ENCODE measurements at places on chromosomes 3 and 15.
A peak's percentile ranks its signal among the peaks of the same experiment; 100 is the strongest.

GRCh38 chr3:49841806-49842205 is 14.6 kb downstream of the TRAIP start:
- DNase-seq, result no peak

DNA sequence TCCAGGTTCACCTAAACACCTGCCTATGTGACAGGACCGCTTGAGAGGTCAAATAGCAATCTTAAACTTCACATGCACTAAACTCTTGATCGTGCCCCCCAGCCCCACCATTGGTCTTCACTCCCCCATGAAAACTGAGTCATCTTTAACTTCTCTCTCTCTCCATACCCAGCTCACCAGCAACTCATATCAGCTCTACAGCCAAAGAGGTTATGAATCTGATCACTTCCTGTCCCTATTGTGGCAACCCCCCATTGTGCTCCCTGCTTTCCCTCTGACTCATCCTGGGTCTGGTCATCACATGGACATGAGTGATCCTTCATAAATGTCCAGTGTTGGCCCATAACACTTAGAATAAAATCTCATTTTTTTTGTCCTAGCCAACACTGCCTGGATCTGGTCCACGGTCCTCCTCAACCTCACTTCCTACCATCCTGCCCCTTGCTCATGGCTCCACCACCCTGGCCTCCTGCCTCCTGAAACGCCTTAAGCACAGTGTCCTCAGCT is 103.4 kb upstream of the HACD2 start:
- DNase-seq, result peak; percentile 81

DNA sequence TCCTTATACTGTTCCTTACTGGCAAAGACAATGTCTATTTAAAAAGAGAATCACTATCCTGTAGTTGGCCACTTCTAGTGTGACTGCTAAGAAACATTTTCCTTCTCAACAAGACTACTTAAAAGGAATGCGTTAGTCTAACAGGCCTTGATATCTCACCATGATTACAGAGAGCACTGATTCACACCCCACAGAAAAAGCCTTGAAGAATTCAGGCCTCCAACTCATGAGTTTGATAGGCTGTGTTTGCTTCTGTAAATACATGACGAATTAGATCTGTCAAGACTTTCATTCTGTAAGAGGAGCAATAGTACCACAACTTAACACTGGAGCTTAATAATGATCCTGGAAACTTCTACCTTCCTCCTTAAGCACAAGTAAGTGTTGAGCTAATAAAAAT is 432.8 kb upstream of the NR2F2 start:
- no peak for DNase-seq

DNA sequence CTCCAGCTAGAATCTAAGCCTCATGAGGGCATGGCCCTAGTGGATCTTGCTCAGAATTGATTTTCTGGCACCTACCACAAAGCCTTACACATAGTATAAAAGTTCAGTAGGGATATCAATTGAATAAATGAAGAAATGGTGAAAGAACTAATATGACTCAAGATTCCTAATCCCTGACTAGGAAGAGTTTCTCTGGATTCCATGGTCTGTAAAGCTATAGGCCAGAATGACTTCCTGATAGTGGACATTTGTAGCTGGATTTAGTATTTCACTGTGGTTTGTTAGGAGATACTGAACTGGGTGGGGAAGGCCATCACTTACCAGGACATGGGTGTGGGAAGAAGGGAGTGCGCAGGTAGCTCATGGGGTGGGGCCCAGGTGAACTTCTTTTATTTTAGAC is 168.9 kb downstream of the RAP2B start:
- no peak for DNase-seq

- DNase-seq, result peak; percentile 85
Observed at GRCh38 chr3:58526515-58526957, 10.5 kb downstream of the ACOX2 start.

- no peak for DNase-seq
Observed at GRCh38 chr3:188940573-188940932, 231.2 kb upstream of the TPRG1 start.

DNA sequence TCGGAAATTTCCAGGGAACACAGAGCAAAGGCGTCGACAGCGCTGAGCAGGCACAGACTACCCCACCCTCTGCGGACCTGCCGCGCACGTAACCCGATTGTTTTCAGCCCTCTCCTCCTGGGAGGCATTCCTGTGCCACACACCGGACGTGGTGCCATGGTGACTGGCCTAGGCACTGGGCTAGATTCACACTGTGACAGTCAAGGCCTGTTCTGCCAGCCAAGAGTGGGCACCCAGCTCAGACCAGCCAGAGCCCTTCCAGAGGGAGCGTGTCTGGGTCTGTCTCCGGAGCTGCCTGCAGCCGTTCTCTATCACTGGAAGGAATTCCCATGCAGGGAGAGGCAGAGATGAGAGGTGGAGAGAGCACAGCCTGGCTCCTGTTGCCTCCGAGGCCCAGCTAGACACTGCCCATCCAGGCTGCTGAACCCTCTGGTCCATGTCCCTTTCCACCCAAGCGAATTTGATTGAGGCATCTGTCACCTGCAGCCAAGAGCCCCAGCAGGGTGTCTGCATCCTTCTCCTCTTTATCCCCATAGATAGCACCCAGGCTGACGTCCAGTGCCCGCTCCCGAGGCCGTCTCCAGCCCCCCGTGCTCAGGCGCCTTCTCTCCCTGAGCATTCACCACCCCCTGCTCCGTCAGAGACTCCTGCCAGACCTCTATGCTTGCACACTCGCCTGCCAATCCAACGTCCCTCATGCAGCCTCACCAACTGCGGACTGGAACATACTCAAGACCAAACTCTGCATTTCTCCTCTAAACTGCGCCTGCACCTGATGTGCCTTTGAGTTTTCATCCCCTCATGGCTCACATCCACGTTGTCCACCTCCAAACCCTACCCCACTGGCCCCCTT is 267.5 kb downstream of the OCA2 start:
- no peak for DNase-seq

- DNase-seq, result no peak
Observed at GRCh38 chr15:75695634-75696310, 16.9 kb downstream of the CSPG4 start.

DNA sequence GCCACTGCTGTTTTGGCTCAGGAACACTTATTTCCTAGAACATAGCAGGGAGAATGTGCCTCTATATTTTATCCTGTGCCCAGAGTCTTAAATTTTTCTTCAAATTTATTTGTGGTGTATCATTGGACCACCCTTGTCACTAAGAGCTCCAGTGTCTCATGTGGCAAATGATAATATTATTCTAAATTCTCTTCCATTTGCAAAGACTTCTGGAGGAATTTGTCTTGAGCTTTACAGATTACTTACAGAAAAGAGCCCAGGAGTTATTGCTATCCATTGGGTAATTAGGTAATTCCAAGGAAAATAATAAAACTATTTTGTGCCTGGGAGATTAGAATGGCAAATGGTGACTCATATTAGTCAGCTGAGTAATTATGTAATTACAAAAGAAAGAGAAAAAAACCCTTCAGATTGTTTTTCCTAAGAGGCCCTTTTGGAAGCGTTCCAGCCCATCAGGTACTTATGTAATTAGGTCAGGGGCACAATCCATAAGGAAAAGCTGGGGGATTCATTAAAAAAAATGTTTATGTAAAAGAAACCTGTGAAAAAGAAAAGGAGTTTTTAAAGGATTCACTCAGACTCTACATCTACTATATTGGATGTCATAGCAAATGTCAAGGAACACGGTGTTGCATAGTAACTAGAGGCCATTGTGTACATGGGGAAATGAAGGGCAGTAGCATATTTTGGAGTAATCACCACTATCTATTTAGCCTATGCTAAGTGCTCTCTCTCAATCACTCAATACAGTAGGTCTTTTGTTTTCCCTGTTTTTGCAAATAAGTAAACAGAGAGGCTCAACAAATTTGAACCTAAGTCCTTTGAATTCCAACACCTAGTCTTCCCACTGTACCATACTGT is 380.9 kb upstream of the RARB start:
- DNase-seq, result no peak

- no peak for DNase-seq
Observed at GRCh38 chr3:127459891-127460290, 130.6 kb downstream of the TPRA1 start.

GRCh38 chr15:39313467-39313866 is 267.4 kb upstream of the THBS1 start:
- no peak for DNase-seq

DNA sequence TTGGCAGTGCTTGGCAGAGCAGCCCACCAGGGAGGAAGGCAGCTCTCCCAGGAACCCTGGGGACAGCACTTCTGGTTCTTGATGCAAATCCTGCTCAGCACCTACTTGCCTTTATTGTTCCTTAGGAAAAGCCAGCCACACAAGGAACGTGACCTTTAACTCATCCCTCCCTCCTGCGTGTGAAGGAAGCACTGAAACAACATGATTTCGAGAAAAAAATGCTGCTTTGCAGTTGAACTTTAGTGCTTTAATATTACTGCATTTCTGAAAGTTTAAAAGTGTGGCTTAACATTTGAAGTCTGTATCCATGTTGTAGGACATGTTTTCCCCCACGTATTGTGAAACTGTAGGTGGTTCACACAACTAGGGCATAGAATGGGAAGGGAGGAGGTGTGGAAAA is 50.4 kb upstream of the CTNNB1 start:
- DNase-seq, result no peak

DNA sequence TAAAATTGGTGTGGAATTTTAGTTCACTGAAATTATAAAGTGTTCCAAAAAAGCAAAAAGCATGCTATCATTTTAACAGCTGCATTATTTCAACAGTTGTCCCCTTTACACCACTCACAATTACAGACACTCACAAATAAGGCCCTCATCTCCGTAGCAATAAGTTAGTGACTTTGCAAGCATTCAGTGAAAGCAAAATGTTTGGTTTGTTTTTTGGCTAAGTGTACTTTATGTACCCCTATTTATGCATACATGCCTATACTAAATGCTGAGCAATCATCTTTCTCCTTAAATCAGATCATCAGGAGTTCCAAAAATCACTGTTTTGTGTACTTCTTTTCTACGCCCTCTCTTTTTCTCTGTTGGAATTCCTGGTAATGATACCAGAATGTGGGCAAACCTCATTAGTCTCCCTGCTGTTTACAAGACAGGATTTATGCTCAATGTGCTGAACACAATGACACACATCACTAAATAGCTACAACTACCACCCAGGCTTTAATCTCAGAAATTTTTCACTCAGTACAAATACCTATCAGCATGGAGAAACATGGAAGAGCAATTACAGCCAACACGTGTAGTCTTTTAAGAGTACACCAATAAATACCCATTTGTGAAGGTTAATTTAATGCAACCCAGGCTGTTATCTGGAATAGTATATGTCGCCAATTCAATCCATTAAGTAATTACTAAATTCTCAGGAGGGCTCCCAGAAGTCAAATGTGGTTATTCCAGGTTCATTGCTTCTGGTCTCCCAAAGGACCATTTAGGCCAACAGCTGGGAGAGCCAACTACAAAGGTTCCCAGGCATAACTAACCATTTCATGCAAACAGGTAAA is 12.0 kb downstream of the ALDH1A2 start:
- DNase-seq, result no peak

- DNase-seq, result no peak
Observed at GRCh38 chr3:172096881-172097420, 57.6 kb downstream of the FNDC3B start.

DNA sequence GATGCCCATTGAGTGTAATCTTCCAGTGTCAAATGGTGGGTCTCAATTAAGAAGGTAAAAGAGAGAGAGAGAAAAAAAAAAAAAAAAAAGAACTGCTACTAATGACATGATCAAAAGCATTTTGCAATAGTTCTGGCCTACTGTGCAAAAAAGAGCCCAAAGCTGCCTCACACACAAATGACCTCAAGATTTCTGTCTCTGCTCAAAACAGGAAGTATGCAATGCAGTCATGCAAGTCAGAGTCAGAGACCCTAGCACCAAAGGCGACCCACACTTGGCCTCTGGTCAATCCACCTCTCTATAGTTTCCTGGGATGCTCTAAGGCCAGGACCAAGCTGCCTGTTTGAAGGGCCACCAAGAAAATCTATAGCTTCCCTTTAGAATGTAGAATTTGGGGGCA is 323.5 kb downstream of the VPS13C start:
- no peak for DNase-seq

DNA sequence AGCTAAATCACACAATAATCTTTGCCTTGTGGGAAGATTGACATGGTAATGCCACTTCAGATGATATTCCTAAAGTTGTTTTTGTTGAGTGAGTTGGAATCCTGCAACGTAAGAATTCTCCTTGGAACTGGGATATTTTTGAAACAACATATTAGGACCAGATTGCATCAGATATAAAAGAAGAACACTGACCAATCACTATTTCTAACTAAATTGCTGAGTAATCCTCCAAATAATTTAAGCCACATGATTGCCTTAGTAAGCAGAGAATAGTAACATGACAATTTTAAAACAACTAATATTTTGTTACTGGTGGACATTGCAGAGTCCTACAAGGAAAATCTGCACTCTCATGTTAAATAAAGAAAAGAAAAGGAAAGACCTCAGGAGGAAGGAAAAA is 353.9 kb upstream of the LMCD1 start:
- no peak for DNase-seq

Measured in urothelium cell line (cell line).